ENCODE measurements at places on chromosomes 1 and 21.

DNA sequence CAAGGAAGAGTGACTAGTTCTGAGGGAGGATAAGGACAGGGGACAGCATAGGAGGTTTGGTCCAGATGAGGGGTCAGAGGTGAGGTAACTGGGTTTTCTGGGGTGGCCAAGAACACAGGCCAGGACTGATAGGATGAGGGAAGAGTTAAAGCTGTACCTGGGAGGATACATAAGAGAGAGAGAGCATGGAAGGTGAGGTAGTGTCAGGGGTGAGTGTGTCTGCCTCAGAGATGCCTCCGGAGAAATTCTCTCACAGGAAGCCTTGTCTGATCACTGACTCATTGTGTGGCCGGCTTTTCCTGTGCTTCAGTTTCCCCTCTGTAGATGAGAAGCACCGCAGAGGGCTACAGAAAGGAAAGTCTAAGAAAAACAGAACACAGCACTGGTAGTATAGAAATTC lies 40.2 kb downstream of the FASLG start:
- DNase-seq: peak; percentile 91

DNA sequence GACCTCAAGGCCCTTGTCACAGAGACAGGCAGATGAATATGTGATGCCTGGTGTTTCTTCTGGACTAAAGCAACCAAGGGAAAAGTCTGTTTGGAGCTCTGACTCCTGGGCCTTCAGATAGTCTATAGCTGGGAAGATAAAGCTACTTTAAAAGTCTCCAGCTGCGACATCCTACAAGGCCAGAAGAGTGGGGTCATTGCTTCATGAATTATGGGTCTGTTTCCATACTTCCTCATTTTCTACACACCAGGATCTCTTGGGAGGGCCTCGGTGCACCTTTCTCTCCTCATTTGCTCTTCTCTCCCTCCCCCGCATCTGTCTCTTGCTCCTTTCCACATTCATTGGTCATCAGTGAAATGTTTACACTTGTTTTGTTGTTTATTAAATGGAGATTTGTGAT lies 44.8 kb downstream of the SYT2 start:
- DNase-seq: no peak

DNA sequence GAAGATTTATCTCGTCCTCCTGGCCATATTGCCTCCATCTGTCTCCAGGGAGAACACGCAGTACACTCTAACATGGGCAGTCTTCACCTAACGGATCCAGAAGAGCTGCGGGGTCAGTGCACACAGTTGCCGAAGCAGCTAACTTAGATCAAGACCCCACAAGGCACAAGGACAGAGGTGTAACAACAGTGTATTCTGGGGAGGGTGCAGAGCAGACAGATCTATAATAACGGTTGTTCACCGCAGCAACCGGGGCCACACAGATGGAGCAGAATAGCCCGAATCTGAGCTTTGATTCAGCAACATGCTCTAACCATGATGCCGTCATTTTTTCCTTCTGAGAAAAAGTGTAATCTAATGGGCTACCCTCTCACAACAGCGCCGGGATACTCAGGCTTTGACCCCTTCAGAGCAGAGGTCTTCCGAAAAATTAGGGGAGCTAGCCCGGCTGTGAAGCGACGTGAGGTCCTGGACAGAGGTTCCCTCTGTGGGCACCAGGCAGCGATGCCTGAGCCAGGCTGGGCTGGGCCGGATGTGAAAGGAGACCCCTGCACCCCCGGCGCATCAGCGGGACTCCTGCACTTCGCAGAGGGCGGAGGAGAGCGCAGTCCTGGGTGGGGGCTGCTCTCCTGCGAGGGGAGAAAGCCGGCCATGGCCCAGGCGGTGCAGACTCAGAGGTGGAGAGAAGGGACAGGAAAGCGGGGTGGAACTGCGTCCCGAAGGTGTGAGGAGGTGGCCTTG lies 57.5 kb downstream of the BCL9 start:
- DNase-seq: peak; percentile 9

- DNase-seq: peak; percentile 58
These were observed 495 bp upstream of the NTRK1 start for GRCh38 chr1:156860113-156860627.

- DNase-seq: no peak
These were observed 267.7 kb downstream of the PCP4 start for GRCh38 chr21:40134731-40135492.

DNA sequence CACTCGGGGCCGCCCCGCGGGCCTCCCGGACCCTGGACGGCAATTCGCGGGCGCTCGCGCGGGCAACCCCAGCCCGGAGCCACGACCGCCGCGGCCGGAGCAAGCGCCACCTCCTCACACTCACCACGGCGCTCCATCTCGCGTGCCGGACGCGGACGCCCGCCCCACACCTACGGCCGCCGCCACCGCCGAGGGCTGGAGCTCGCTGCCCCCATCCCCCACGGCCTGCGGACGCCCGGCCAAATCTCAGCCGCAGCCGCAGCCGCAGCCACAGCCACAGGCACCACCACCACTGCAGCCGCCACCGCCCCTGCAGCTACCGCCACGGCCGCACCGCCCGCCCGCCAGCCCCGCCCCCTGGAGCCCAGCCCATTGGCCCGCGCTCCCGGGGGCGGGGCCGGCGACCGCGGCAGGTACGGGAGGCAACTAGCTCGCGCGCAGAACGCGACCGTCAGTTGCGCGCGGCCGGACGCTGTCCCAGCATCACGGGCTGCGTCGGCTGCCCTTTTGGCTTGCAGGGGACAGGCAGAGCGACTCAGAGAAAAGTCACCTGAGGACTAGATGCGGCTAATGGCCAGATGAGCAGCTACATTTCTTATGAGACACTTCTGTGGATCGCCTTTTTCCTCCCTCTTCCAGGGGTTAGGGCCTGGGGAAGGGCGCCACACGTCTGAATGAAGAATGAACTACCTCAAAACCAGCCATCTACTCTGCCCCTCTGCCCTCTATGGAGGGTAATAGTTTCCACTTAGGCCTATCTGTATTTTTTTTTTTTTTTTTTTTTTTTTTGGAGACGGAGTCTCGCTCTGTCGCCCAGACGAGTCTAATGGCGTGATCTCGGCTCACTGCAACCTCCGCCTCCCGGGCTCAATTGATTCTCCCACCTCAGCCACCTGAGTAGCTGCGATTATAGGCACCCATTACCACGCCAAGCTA lies at the start of gene ARHGAP29:
Gene ARHGAP29 (minus strand): TSS at position 294 of the 936 bp plus-strand sequence. CDS start 5,973 bp downstream, outside the sequence.
- DNase-seq: no peak

DNA sequence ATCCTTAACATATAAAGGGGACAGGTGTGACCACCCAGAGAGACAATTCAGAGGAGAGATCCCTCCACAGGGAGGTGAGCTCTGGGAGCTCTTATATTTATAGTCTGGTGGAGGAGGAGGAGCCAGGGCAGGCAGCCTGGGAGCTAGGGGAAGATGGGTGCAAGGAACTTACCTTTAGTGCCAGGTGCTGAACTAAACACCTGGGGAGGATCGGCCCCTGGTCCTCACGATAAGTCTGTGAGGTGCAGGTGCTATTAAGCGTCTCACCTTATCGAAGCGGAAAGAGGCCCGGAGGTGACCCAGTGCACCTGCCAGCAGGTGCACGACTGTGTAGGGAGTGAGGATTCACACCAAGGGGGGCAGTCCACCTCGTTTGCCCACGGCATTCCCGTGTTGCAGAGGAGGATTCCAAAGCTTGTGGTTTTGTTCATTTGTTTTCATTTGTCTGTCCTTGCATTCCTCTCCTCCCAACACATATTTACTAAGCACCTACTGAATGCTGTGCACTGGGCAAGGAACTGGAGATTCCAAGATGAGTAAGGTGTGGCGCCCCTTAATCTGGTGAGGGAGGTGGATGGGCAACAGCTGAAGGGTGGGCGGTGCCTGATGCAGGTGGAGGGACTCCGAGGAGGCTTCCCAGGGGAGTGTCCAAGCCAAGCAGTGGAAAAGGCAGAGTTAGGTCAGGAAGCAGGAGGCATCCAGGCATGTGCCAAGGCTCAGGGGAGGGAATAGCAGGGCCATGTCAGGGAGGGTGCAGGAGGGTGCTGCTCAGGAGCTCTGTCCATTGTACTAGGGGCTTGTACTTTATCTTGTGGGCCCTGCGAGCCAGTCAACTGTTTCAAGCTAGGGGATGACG lies 11.5 kb downstream of the ARHGEF10L start:
- no peak for DNase-seq

- DNase-seq: peak; percentile 86
These were observed 21.8 kb downstream of the SLC27A3 start for GRCh38 chr1:153796786-153797659.

DNA sequence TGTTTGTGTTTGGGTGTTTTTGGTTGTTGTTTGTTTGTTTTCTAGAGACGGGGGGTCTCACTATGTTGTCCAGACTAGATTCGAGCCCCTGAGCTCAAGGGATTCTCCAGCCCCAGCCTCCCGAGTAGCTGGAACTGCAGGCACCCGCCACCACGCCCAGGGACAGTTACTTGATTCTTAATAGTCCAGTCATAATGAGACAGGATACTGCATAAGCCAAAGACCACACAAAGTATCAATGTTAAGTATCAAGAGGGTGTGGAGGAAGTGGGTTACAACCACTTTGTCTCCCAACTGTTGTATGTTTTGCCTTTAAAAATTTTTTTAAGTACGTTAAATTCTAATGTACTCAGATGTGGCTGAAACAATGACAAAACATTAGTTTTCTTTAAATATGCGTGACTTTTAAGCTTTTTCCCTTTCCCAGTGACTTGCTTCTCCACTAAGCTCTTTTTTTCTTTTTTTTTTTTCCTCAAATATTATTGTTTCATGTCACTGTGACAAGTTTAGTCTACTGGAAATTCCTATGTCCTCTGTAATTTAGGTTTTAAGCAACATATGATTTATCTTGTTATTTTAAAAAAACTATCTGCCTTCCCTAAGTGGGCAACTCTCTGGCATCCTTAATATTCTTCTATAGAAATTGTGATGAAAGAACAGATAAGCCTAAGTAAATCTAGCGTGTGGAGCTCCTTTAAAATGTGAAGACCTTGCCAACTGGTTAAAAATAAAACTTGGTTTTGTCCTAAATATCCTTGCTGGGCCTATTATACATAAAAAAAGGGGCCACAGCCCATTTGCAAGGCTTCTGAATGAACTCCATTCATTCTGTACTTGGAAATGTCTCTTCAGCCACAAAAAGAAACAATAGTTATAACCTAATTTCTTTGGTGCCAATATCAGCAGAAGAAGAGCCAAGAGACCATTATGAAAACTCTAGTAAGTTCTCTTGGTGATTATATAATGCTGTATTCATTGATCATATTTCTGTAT lies 56.2 kb upstream of the DPH5 start:
- DNase-seq: peak; percentile 53

- no peak for DNase-seq
These were observed 20.1 kb downstream of the TP73 start for GRCh38 chr1:3672231-3672970.

- no peak for DNase-seq
These were observed 51.7 kb upstream of the MRPS6 start for GRCh38 chr21:34021726-34022125.

DNA sequence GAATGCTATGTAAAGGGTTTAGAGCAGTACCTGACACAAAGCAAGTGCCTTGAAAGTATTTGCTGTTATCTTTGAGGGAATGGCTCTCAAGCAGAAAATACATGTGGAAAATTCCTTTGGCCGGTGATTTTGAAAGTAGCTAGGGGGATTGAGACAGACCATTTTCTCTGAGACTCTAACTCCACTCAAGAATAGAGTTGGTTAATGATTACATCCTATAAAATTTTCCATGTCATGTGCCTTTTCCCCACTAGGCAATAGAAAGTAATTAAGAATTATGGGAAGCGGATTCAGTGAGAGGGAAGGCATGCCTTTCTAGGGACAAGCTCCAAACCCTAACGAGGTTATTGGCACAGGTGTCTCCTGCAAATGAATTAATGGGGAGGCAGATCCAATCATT lies 276.0 kb downstream of the GPATCH2 start:
- no peak for DNase-seq

DNA sequence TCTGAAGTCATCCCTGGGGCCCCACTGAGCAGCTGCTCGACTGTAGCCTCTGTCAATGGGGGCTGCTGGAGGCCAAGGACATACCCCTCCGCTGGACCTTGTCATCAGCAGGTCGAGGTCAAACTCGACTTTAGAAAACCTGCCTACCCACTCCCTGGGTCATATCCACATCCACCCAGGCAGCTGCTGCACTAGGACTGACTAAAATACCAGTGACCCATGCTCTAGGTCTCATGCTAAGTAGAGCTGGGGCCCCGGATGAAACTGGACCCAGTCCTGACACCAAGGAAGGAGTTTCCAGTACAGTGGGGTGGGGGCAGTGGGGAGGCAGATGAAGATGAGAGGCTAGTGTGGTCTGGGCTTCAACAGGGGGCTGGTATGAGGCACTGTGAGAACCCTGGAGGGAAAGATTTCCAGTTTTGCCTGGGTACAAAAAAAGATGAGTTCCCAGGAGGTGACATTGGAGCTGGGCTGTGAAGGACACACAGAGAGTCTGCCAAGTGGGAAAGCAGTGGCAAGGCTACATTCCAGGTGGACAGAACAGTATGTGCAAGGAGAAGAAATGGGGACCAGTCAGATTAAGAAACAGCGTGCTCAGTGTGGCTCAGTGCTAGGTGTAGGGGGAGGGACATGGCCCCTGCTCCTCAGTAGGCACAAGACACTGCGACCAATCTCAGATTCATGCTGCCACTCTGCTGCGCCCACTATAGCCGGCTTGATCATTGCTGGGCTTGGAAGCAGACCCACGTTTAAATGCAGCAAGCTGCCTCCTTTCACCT lies 12.4 kb downstream of the SLC2A1 start:
- no peak for DNase-seq

DNA sequence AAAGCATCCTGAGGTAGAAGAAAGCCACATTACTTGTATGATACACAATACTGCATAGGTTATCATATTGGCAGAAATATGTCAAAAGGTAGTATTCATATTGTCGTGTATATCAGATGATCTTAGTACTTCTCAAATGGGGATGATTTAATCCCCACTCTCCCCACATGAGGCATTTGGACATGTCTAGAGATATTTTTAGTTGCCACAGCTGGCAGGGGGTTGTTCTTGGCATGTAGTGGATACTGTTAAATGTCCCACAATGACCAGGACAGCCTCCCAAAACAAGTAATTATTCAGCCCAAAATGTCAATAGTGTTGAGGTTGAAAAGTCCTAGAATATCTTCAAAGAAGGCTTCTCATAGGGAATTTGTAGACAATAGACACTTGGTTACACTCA lies 162.8 kb downstream of the NEGR1 start:
- DNase-seq: no peak

DNA sequence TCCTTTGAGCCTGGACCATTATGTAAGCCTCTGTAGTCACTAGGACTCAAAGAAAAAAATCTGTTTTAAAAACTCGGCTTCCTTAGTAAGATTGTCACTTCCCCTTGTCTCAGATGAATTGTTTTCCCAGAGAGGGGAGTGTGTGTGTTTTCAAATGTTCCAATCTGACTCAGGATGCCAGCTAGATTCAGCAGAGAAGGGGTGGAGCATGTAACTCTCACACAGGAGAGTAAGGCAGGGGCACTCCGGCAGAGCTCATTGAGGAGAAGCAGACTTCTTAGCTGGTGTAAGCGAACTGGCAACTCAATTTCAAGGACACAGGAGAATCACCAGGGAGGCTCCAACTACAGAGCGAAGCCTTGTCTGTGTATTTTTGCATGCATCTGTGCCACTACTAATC lies 623.2 kb downstream of the LMO4 start:
- DNase-seq: no peak

DNA sequence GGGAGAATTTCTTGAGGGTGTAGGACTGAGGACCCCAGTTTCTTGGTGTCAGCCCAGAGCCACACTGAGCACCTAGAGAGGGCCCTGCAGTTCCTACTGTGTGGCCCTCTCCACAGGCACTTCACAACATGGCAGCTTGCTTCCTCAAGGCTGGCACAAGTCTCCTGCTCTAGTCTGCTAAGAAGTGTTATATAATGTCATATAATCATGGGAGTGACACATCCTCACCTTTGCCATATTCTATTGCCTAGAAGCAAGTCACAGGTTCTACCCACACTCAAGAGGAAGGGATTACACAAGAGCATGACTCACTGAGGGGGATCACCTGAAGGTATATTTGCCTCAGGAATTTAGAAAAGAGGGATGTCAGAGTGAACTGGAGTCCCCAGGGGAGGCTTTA lies 5.5 kb upstream of the SNX27 start:
- no peak for DNase-seq

All from CD4-positive, alpha-beta T cell treated with Interleukin-15 for 4 hours (primary cell).